ENCODE measurements at places on chromosomes 11 and 22.

GRCh38 chr11:33895752-33896137, 3.9 kb upstream of the LMO2 start:
- DNase-seq = no peak

GRCh38 chr11:61138935-61139334, 22.3 kb downstream of the VPS37C start:
- peak; percentile 28 for DNase-seq

GRCh38 chr11:69708736-69709401, 5.0 kb upstream of the FGF19 start:
- DNase-seq = no peak

DNA sequence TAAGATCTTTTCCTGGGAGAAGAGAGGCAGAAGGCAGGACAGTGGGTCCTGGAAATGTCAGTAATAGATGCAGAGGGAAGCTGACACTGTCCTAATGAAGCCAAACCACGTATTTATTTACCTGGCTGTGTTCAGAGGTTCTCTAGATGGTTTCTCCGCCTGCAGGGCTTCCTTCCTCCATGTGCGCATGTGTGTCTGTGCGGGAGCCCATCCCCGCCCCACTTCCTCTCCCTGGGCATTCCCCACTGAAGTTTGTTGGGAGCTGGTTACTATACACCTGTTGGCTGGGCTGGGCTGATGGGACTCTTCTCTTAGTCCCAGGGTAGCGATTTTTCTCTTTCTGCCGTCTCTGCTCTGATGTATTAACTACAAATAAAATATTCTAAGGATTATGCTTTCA, 204.9 kb upstream of the TBCEL start:
- no peak for DNase-seq

DNA sequence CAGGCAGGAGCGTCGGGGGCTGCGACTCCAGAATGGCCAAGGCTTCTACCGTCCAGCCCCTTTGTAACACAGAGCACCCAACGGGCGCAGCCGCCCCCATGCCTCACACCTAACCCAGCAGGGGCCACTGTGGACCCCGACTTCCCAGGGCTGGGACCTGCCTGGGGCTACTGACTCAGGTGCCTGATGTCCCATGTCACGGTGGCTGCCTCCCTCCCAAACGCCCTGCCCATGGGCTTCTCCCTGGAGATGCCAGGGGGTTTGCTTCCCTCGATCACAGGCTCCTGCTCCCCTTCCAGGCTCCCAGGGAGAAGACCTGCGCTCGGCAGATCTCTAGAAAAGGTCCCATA, 84.0 kb downstream of the MYEOV start:
- DNase-seq = no peak

DNA sequence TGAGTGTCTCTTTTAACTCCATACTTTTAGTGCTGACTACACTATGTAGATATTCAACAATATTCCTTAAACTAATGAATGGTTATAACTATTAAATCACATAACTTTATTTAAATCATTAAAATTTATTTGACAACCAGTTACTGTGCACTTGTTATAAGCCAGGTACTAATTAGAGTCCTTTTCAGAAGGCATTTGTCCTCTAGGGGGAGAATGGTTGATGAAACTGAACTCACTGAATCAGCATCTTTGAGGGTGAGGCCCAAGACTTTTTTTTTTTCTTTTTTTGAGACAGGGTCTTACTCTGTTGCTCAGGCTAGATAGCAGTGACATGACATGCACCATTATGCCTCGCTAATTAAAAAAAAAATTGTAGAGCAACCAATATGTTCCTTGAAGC, 515.6 kb upstream of the CCDC90B start:
- no peak for DNase-seq

- DNase-seq = peak; percentile 69
Measured at GRCh38 chr11:111944139-111944538, 7.0 kb downstream of the DIXDC1 start.

DNA sequence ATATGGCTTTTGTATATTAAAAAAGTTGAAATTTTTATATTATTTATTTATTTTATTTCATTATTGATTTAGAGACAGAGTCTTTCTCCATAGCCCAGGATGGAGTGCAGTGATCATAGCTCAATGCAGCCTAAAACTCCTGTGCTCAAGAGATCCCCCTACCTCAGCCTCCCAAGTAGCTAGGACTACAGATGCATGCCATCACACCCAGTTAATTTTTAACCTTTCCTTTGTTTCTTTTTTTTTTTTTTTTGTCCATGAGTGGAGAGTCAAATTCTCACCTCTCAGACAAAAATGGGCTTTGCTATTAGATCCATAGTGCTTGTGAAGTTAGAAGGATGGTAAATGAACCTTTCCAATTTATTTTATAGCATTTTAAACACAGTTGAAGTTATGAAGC, 182.5 kb downstream of the SOX6 start:
- no peak for DNase-seq
